ENCODE measurements at places on chromosomes 4 and X. TPM values are rescaled to one million over a fixed set of nuclear protein-coding genes. Genes with fewer than 3 reads are reported as not detected.

The TEX13D gene
- 0.46 TPM for total RNA-seq

DNA sequence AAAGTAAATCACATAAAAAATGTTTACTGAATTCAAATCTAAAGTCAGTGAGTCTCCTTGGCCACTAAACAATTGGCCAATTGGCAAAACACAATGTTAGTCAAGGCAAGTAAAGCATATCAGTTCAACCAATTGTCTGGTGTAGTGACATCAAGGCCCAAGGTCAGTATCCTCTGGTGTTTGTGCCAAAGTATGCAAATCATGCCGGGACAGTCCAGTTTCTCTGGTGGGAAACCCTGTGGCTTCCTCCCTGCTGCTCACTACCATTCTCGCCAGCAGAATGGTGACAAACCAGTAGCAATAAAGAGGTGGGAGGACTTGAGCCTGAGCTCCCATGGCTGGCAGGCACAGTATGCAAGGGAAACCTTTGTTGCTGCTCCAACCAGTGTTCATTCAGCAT is 314.9 kb upstream of the FGF13 start:
- H3K36me3 ChIP-seq, result no peaks in the 10 kb centered on the region
- H3K27ac ChIP-seq, result no peak overlapping the region
- H3K27me3 ChIP-seq, result no peaks in the 10 kb centered on the region
- H3K4me1 ChIP-seq, result no peaks in the 10 kb centered on the region
- no peak for DNase-seq

The FABP2 gene
- total RNA-seq, result not detected

- no peak overlapping the region for H3K4me3 ChIP-seq
- no peaks in the 10 kb centered on the region for H3K27me3 ChIP-seq
- DNase-seq, result no peak
- no peak overlapping the region for H3K27ac ChIP-seq
These were observed 199.2 kb downstream of the DCTD start for GRCh38 chr4:182717788-182718583.

DNA sequence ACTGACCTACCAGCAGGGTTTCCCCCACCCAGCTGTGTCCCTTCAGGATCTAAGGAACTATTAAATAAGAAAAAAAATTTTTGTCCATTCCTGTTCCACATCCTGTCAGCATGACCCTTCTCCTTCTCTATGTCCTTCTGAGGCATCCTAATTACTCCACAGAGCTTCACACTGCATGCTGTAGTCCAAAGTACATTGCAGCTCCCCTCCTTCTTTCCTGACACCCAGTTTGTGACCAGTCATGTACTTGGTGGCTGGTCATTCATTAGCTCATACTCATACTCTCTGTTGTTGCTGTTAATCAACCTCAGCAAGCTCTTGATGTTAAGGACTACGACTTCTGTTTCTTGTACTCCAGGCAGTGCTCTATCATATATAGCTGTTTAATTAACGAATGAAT is 2.4 kb upstream of the EGF start:
- H3K4me3 ChIP-seq, result no peak overlapping the region
- H3K36me3 ChIP-seq, result no peaks in the 10 kb centered on the region
- no peak overlapping the region for H3K27ac ChIP-seq
- DNase-seq, result no peak

The DRD5 gene
- total RNA-seq, result not detected

GRCh38 chr4:2793586-2794485 is 951 bp downstream of the SH3BP2 start:
- peak overlapping the region; percentile 33 for H3K27ac ChIP-seq
- peak overlapping the region; percentile 48 for H3K4me3 ChIP-seq
- no peak for DNase-seq

- H3K4me3 ChIP-seq, result no peak overlapping the region
- no peaks in the 10 kb centered on the region for H3K36me3 ChIP-seq
- H3K27ac ChIP-seq, result no peak overlapping the region
- H3K4me1 ChIP-seq, result no peaks in the 10 kb centered on the region
- no peaks in the 10 kb centered on the region for H3K27me3 ChIP-seq
- DNase-seq, result no peak
These were observed 308.1 kb downstream of the PTTG2 start for GRCh38 chr4:38268108-38268820.

The SEPTIN11 gene
- 56.8 TPM for total RNA-seq

The TEX13B gene
- not detected for total RNA-seq

- H3K4me3 ChIP-seq, result no peak overlapping the region
- no peaks in the 10 kb centered on the region for H3K4me1 ChIP-seq
- H3K27me3 ChIP-seq, result no peaks in the 10 kb centered on the region
- H3K27ac ChIP-seq, result no peak overlapping the region
- H3K36me3 ChIP-seq, result no peaks in the 10 kb centered on the region
These were observed 105.0 kb downstream of the HMX1 start for GRCh38 chr4:8766610-8767009.

- H3K4me3 ChIP-seq, result no peak overlapping the region
- no peaks in the 10 kb centered on the region for H3K36me3 ChIP-seq
- H3K27ac ChIP-seq, result no peak overlapping the region
- no peak for DNase-seq
- peaks cover 15% of the 10 kb centered on the region for H3K4me1 ChIP-seq
- H3K27me3 ChIP-seq, result no peaks in the 10 kb centered on the region
These were observed 554.6 kb upstream of the BOD1L1 start for GRCh38 chr4:14182148-14182547.

The POU3F4 gene
- total RNA-seq, result not detected

- no peak overlapping the region for H3K4me3 ChIP-seq
- H3K36me3 ChIP-seq, result no peaks in the 10 kb centered on the region
- no peak for DNase-seq
- no peaks in the 10 kb centered on the region for H3K4me1 ChIP-seq
These were observed 61.9 kb downstream of the PRSS12 start for GRCh38 chr4:118290951-118291350.

DNA sequence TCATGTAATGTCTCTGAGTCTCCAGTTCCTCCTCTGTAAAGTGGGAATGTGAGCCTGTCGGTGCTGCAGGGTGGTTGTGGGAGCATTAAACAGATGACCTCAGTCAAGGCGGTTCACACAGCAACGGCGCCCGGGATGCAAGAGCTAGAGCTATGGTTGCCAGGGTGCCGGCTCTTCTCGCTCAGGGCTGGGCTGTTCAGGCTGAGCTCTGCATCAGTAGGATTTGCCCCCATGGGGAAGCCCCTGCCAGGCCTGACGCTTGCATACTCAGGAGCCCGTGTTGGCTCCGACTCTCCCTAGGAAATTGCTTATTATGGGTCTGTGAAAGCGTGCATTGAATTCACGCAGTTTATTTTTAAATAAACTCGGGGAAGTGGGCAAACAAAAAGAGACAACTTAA is 67.3 kb downstream of the PSAPL1 start:
- no peaks in the 10 kb centered on the region for H3K27me3 ChIP-seq
- no peak for DNase-seq

GRCh38 chr4:15729910-15730533 is 27.2 kb downstream of the BST1 start:
- peak; percentile 6 for DNase-seq
- no peak overlapping the region for H3K4me3 ChIP-seq
- H3K27me3 ChIP-seq, result no peaks in the 10 kb centered on the region
- H3K4me1 ChIP-seq, result no peaks in the 10 kb centered on the region

GRCh38 chr4:101032541-101032940 is 314.8 kb downstream of the PPP3CA start:
- H3K4me1 ChIP-seq, result peaks cover under 1% of the 10 kb centered on the region
- no peak overlapping the region for H3K27ac ChIP-seq
- H3K36me3 ChIP-seq, result no peaks in the 10 kb centered on the region
- H3K27me3 ChIP-seq, result no peaks in the 10 kb centered on the region
- no peak overlapping the region for H3K4me3 ChIP-seq

The SATL1 gene
- total RNA-seq, result not detected

The DDX53 gene
- not detected for total RNA-seq

Data from CD8-positive, alpha-beta memory T cell (primary cell).